Upper lobe of right lung (tissue), 1 donor: ENCODE measurements at places on chromosomes 2 and 18.

- no peak for DNase-seq
Measured at GRCh38 chr18:2958819-2959298, 54.1 kb downstream of the LPIN2 start.

DNA sequence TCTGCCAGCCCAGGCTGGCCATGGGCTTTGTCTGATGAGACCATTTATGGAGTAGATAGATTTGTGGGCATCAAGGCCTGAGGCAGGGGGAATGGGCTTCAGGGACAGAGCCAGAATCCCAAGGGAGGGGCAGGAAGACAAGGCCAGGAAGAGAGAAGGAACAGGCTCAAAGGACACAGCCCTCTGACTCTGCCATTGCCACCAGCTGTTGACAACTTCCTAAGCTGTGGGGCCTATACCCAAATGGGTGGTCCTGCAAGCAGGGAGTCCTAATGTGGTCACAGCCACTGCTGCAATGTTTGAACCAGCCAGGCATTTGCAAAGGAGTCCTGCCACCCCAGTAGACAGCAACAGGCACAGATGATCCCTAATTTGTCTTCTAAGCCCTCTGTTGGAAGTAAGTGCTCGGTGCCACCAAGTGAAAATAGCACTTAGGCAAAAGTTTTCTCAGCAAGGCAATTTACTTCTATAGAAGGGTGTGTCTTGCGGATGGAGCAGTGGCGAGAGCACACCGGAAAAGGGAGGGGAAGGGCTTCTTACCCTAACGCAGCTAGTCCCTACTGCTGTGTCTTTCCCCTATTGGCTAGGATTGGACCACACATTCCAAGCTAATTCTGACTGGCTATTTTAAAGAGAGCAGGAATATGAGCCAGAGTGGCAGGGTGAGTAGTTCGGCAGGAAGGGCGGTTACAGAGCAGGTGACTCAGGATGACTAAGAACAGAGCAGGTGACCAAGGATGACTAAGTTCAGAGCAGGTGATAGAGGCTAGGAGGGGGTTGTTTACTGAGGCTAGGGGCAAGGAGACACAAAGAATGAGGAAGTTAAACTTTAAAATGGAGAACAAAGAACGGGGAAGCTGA is 47.2 kb downstream of the C1QL2 start:
- DNase-seq = no peak

GRCh38 chr2:178193496-178193822 is 853 bp upstream of the OSBPL6 start:
- DNase-seq = no peak

- no peak for DNase-seq
Measured at GRCh38 chr18:21799721-21800120, 59.1 kb downstream of the MIB1 start.

DNA sequence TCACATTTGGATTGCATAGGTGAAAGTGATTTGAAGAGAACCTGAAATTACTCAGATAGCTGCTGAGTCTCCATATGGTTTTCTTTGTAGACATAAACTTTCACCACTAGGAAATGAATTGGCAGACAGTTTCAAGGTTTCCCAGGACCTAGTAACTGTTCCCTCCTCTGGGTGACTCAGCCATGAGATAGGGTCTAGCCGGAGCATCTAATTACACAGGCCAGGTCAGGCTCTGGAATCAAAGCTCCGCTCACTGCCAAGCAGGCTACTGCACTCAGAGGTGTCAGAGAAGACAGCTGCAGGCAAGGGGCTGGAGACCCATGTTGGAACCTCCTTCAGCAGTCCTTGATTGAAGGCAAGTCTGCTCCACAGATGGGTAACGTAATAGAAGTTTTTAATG is 429.2 kb downstream of the TNS1 start:
- no peak for DNase-seq

DNA sequence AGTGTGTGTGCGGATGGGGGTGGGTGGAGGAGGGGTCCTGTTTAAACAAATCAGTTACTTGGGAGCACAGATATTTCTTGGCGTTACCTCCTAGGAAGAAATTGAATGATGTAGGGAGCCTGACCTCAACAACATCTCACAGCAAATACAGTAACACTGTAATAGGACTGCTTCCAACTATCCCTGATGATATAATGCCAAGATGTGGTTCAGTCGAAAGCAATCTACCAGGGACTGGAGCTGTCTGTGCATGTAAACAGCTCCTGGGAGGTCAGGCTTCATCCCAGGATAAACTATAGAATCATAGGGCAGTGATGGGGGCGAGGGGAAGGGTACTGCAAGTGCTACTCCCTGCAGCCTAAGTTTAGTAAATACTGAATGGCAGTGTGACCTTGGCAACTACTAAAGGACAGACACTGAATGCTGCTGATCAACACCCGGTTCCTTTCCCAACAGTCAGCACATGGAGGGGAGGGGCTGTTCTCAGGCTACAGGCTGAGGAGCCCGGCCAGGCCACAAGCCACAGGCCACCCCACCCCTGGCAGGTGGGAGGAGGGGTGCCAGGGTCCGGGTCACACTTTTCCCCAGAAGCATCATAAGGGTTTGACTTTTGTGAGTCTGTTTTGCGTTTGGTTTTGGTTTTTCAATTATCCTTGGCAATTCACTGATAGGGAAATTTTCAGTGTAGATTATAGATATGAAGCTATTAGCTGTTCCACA is 85.3 kb upstream of the ZNF397 start:
- DNase-seq = no peak

GRCh38 chr2:226794751-226795171 is 4.9 kb downstream of the IRS1 start:
- no peak for DNase-seq

GRCh38 chr2:119257198-119257597 is 33.6 kb downstream of the STEAP3 start:
- DNase-seq = no peak

DNA sequence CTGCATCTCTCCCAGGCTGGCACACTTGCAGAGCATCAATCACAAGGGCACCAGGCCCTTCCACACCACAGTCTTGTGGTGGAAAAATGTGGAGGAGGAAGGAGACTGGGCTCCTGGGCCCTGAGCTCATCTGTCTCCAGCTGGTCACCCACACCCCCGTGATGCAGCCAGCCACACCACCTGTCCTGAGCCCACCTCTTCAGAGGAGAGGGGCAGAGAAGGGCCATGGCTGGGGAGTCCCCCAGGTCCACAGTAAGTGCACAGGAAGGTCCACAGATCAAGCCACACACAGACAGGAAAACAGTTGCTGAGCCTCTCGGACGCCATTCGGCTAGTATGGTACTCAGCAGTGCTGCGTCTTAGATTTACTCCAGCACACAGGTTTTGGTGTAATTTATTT is 203.5 kb upstream of the SALL3 start:
- no peak for DNase-seq

DNA sequence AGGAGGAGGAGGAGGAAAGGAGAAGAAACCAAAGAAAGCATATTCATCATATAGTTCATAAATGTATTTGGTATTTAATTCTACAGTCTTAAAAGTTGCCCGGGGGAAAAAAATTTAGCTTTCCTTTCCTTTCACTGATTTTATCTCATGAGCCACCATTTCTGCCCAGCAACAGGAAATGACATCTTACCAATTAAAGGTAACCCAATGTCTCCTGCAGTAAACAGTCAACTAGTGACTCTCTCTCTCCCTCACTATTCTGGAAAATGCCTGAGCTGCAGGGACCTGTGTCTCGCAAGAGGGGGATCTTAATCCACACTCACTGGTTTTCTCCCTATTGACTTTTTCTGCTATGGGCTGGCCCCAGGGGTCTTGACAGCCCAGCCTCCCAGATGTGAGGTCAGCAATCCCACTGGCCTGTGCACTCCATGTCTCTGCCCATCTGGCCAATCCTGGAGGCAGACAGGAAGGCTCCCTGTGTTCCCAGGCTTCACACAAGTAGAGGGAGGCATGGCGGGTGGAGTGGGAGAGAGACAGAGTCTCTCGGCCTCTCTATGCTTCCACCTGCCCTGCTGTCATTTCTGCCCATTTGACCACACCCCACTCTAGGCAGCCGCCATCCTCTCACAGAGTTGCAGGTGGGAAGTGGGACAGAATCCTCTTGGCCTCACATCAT is 85.4 kb upstream of the CABLES1 start:
- no peak for DNase-seq

DNA sequence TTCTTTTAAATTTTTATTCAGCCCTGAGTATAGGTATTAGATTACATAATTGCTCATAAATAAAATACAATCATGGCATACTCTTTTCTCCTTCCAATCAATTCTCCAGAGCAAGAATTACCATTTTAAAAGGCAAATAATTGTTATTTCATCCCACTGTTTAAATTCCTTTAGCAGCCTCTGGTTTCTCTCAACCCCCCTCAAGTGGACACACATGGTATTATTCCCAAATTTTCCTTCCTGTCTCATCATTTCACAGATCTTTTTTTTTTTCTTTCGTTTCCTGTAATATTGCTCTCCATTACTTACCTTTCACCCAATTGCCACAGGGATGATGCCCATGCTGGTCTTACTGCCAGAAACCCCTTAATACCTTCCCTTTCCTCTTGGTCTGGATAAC is 385.2 kb downstream of the RIT2 start:
- no peak for DNase-seq

DNA sequence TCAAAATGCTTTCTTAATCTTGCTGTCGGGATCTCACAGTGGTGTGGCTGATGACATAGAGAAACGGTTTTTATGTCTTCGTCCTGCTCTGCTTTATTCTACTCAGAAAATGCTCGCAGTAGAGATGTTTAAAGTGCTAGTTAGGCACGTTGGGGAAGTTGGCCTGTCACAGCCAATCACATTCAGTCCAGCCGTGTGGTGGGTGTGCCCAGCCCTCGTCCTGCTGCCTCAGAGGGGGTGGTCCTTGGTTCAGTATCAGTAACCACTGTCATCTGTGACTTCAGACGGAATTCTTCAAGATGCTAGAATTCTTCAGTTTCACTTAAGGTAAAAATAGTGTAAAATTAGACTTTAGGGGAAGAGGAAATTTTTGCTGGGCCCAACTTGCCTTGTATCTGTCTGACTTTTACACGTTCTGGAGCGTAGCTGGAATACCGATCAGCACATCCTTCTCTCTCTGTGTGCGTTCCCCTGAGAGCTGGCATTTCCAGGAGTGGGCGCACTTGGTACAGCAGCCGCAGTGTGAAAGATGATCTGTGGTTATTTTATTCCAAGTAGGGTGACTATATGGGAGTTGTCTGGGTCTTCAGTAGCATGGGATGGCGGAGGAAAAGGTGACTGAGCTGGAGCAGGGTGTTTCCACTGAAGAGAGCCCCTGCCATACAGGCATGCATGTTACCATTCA is 18.5 kb downstream of the TRAF3IP1 start:
- no peak for DNase-seq

DNA sequence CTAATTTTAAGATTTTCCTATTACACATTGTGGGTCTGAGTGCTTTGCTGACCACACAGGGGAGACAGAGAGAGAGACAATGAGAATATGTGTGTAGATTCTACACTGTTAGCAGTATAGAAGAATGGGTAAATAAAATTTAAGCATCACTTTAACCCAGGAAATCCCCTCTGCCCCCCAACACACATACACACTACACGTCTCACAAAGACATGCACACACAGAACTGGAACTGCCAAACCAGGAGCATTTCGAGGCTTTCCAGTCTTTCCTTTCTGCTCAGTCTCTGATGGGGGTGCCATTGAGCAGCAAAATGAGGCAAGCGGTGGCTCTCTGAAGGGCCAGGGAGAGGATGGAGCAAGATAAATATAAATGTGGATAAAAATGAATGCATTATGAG is 2.5 kb downstream of the MERTK start:
- no peak for DNase-seq

GRCh38 chr2:217717646-217718045 is 285.1 kb downstream of the TNS1 start:
- DNase-seq = no peak

- no peak for DNase-seq
Measured at GRCh38 chr2:112290088-112290487, 14.7 kb downstream of the ZC3H6 start.

GRCh38 chr18:69691008-69691760 is 256.5 kb downstream of the CD226 start:
- no peak for DNase-seq

DNA sequence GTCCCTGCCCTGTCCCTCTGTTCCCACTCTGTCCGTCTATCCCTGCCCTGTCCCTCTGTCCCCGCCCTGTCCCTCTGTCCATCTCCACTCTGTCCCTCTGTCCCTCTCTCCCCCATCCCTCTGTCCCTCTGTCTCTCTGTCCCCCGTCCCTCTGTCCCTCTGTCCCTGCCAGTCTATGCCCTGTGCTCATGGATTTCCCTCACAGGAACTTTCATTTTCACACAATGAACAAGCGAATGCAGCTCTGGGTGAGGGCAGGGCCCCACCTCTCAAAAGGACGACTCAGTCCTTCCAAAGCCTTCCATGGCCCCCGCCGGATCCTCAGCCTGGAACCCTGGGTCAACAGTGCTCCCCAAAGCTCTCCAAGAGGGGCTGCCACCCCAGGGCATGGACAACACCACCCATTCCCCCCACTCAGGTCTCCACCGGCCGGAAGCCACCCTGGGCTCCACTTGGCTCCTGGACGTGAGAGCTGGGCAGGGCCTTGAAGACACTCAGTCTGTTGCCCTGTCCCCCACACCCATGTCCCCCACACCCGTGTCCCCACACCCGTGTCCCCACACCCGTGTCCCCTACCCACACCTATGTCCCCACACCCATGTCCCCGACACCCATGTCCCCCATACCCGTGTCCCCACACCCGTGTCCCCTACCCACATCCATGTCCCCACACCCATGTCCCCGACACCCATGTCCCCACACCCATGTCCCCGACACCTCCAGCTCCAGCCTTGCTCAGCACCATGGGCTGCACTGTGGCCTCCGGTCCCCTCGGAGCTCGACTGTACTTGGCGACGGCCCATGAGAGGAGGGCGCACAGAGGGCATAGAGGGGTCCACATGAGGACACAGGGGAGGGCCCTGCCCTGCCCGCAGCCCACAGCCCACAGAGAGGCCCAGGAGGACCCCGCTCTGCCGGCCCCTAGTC is 156.0 kb downstream of the PXDN start:
- DNase-seq = peak; percentile 57

GRCh38 chr18:63882333-63883141 is 5.0 kb upstream of the SERPINB2 start:
- DNase-seq = no peak

- no peak for DNase-seq
Measured at GRCh38 chr18:76395609-76396008, 99.4 kb downstream of the ZNF516 start.
